ENCODE measurements at places on chromosomes 1 and 21.
A peak's percentile ranks its signal among the peaks of the same experiment; 100 is the strongest.

GRCh38 chr1:62307446-62307845 lies 11.8 kb downstream of the KANK4 start:
- no peaks in the 10 kb centered on the region for H3K36me3 ChIP-seq
- H3K27me3 ChIP-seq, result peaks cover 28% of the 10 kb centered on the region
- H3K27ac ChIP-seq, result no peak overlapping the region
- DNase-seq, result no peak
- H3K4me3 ChIP-seq, result no peak overlapping the region

GRCh38 chr21:41269535-41269934 lies 47.1 kb upstream of the FAM3B start:
- no peaks in the 10 kb centered on the region for H3K4me1 ChIP-seq
- H3K27me3 ChIP-seq, result peaks cover 17% of the 10 kb centered on the region
- H3K27ac ChIP-seq, result no peak overlapping the region
- no peaks in the 10 kb centered on the region for H3K36me3 ChIP-seq

DNA sequence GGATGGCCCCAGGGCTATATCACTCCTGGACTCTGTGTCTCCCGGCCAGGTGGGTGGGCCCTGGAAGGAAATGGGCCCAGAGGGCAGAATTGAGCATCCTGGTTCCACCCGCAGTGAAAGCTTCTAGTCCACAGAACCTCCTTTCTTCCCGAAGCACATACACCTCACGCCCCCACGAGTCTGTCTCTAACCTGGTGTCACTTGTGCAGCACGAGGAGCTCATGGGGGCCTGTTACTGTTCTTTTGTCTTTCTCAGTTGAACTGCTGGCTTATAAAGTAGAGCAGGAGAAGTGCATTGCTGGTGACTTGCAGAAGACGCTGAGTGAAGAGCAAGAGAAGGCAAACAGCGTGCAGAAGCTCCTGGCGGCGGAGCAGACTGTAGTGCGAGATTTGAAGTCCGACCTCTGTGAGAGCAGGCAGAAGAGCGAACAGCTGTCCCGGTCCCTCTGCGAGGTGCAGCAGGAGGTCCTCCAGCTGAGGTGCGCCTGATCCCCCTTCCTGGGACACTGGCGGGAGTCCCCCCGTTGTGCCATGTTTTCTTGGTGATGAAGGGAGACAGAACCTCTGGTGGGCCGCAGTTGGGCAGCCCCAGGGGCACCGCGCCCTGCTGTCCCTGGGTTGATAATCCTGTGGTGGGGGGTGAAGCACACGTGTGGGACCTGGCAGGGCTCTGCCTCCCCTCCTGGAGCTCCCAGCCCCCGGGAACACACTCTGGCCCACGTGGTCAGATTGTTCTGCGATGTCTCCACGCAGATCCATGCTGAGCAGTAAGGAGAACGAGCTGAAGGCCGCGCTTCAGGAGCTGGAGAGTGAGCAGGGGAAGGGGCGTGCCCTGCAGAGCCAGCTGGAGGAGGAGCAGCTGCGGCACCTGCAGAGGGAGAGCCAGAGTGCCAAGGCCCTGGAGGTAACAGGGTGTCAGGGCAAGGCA lies 28.7 kb upstream of the DIP2A start:
- H3K4me1 ChIP-seq, result peaks cover 7% of the 10 kb centered on the region
- no peak overlapping the region for H3K4me3 ChIP-seq
- H3K27ac ChIP-seq, result no peak overlapping the region
- H3K36me3 ChIP-seq, result peaks cover 40% of the 10 kb centered on the region

GRCh38 chr1:227899820-227900449 lies 47.8 kb downstream of the WNT9A start:
- no peaks in the 10 kb centered on the region for H3K4me1 ChIP-seq
- no peaks in the 10 kb centered on the region for H3K27me3 ChIP-seq
- H3K4me3 ChIP-seq, result no peak overlapping the region
- no peaks in the 10 kb centered on the region for H3K36me3 ChIP-seq
- DNase-seq, result peak; percentile 15
- no peak overlapping the region for H3K27ac ChIP-seq

DNA sequence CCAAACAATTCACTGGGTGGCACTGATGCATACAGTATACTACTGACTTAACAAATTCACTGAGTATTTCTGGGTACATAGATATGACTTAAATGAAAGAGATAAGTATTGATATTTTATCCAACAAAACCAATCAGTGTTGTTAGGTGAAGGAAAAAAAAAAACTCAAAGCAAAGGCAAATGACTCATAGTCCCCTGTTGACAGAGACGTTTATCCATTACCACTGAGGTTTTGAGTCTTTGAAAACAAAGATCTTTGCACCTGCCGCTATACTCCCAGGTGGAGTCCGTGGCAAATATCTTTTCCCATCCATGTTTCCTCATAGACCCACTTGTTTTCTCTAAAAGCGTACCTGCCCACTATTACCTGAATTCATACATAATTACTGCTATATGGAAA lies 18.4 kb downstream of the DYNLT5 start:
- H3K4me1 ChIP-seq, result peaks cover 27% of the 10 kb centered on the region
- H3K4me3 ChIP-seq, result no peak overlapping the region
- DNase-seq, result no peak
- no peaks in the 10 kb centered on the region for H3K36me3 ChIP-seq
- no peaks in the 10 kb centered on the region for H3K27me3 ChIP-seq

- no peak for DNase-seq
- H3K27me3 ChIP-seq, result peaks cover 4% of the 10 kb centered on the region
- no peaks in the 10 kb centered on the region for H3K36me3 ChIP-seq
- no peaks in the 10 kb centered on the region for H3K4me1 ChIP-seq
Observed at GRCh38 chr1:178614286-178614685, 101.4 kb downstream of the TEX35 start.

DNA sequence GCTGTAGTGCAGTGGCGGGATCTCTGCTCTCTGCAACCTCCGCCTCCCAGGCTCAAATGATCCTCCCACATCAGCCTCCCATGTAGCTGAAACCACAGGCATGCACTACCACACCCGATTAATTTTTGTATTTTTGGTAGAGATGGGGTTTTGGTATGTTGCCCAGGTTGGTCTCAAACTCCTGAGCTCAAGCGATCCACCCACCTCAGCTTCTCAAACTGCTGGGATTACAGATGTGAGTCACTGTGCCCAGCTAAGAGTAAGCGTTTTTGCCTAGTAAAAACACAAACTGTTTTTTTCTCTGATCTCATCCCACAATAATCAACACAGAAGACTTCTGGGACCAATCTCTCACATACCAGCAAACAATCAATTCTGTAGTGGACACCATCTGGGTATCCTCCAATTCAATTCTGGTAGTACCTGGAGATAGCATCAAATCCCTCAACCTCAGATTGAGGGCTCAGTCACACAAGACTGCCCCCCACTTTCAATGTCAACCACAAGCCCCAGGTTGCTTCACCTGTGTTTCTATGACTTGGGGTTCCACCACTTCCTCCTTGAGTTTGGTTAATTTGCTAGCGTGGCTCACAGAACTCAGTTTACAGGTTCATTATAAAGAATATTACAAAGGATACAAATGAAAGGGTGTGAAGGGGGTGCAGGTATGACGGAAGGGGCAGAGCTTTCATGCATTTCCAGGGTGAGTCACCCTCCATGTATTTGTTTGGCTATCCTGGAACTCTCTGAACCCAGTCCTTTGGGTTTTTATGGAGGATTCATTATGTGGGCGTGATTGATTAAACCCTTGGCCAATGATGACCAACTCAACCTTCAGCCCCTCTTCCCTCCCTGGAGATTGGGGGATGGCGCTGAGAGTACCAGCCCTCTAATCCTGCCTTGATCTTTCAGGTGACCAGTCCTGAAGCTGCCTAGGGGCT lies 40.0 kb upstream of the RHOU start:
- peaks cover 14% of the 10 kb centered on the region for H3K27me3 ChIP-seq
- peak; percentile 41 for DNase-seq
- no peaks in the 10 kb centered on the region for H3K36me3 ChIP-seq
- H3K4me3 ChIP-seq, result no peak overlapping the region
- peaks cover 10% of the 10 kb centered on the region for H3K4me1 ChIP-seq
- H3K27ac ChIP-seq, result no peak overlapping the region

- DNase-seq, result no peak
- no peaks in the 10 kb centered on the region for H3K27me3 ChIP-seq
- peak overlapping the region; percentile 96 for H3K27ac ChIP-seq
- peaks cover 10% of the 10 kb centered on the region for H3K36me3 ChIP-seq
- peaks cover 36% of the 10 kb centered on the region for H3K4me1 ChIP-seq
Observed at GRCh38 chr1:219173434-219173757, 282 bp upstream of the LYPLAL1 start.

GRCh38 chr1:96191165-96191564 lies 530.4 kb upstream of the PTBP2 start:
- H3K36me3 ChIP-seq, result no peaks in the 10 kb centered on the region
- DNase-seq, result no peak
- no peak overlapping the region for H3K4me3 ChIP-seq
- H3K27ac ChIP-seq, result no peak overlapping the region
- H3K27me3 ChIP-seq, result no peaks in the 10 kb centered on the region

DNA sequence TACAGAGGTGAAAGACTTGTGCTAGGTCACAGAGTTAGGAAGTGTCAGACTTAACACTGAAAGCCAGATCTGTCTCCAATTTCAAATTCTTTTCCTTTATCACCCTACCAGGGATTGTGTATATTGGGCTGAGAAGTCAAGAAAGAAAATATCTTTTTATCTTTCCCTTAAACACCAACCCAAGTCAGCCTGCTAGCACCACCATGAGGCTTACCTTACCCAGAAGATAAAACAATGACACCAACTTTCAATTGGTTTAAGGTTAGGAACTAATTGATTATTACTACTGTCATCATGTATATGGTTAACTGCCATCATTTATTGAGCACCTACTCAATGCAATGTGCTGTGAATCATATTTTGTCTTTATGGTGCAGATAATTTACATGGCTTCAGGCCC lies 178.9 kb upstream of the FOXD3 start:
- no peaks in the 10 kb centered on the region for H3K4me1 ChIP-seq
- DNase-seq, result no peak
- no peaks in the 10 kb centered on the region for H3K36me3 ChIP-seq
- H3K4me3 ChIP-seq, result no peak overlapping the region
- no peaks in the 10 kb centered on the region for H3K27me3 ChIP-seq
- no peak overlapping the region for H3K27ac ChIP-seq

DNA sequence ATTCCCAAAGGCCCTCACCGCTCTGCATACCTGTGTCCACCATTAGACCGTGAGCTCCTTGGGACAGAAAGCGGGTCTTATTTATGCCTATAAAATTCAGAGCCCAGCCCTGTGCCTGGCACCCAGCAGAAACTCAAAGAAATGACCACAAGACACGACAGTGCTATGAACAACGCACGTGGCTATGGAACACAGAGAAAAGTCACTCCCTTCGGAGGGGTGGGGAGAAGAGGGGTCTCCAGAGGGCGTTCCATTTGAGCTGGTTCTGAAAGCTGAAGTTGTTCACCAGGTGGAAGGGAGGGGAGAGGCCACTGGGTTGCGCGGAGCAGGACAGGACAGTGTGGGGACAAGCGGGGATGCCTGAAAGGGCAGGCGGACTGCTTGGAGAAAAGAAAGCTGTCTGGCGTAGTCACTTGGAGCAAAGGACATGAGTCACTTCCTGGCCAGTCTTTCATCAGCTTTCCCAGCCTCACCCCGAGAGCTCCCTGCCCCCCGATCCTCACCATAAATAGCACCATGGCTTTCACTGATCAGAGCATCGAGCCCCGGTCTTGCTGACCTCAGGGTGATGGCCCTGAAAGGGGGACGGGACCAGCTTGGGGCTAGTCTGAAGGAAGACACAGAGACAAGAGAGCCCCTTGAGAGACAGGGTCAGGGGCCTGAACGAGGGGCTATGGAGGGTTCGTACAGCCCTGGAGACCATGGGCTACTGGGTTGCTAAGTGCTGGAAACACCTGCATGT lies 28.5 kb downstream of the ECE1 start:
- peaks cover 56% of the 10 kb centered on the region for H3K36me3 ChIP-seq
- H3K27me3 ChIP-seq, result no peaks in the 10 kb centered on the region
- DNase-seq, result no peak
- peaks cover 61% of the 10 kb centered on the region for H3K4me1 ChIP-seq

DNA sequence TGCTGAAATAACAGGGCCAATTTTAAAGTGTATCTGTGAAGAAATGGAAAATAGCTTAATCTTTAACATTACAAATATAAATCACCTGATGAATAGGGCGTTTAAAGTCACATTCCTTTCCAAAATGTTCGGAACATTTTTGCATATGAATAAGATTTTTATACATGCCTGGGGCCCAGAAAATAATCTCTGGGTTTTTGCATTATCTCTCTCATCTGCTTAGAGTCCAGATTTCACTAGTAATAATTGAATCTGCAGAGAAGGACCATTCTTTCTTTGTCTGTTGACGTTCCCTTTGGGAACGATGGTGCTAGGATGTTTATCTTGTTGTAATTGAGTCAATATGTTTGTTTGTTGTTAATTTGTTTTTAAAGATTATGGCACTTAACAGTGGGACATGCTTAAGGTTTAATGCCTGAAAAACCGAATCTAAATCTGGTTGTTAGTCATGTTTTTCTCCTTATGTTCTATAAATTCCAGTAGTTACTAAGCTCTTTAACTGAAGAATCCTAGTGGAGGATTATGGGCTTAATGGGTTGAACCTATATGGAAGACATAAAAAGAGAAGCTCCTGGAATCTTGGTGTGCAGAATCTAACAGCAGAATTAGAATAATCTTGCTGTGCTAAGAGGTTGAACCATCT lies 140.6 kb downstream of the VPS13D start:
- H3K36me3 ChIP-seq, result peaks cover 49% of the 10 kb centered on the region
- DNase-seq, result no peak
- H3K4me1 ChIP-seq, result no peaks in the 10 kb centered on the region
- H3K4me3 ChIP-seq, result no peak overlapping the region
- no peak overlapping the region for H3K27ac ChIP-seq

GRCh38 chr1:180925471-180926051 lies 12.9 kb downstream of the KIAA1614 start:
- H3K27me3 ChIP-seq, result peaks cover 40% of the 10 kb centered on the region
- H3K27ac ChIP-seq, result no peak overlapping the region
- no peaks in the 10 kb centered on the region for H3K36me3 ChIP-seq
- H3K4me1 ChIP-seq, result no peaks in the 10 kb centered on the region
- H3K4me3 ChIP-seq, result no peak overlapping the region
- no peak for DNase-seq

DNA sequence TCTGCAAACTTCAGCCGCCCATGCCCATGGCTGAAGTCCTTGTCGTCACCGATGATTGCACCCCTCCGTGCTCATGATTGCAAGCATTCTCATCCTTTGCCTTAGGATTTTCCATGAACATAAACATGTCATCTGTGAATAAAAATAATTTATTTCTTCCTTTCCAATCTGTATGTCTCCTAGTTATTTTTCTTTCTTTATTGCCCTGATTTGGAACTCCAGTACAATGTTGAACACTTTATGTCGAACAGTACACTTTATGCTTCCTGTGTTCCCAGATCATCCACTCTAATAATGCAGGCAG lies 170.9 kb upstream of the SYT6 start:
- no peak overlapping the region for H3K4me3 ChIP-seq
- H3K36me3 ChIP-seq, result no peaks in the 10 kb centered on the region
- H3K27ac ChIP-seq, result no peak overlapping the region
- peaks cover 9% of the 10 kb centered on the region for H3K4me1 ChIP-seq
- no peak for DNase-seq

- H3K36me3 ChIP-seq, result no peaks in the 10 kb centered on the region
- H3K4me3 ChIP-seq, result no peak overlapping the region
- H3K27me3 ChIP-seq, result peaks cover 62% of the 10 kb centered on the region
Observed at GRCh38 chr1:228510803-228511413, 23.7 kb downstream of the RNF187 start.

- no peak overlapping the region for H3K4me3 ChIP-seq
- H3K4me1 ChIP-seq, result no peaks in the 10 kb centered on the region
- no peak overlapping the region for H3K27ac ChIP-seq
- peaks cover 27% of the 10 kb centered on the region for H3K27me3 ChIP-seq
- no peaks in the 10 kb centered on the region for H3K36me3 ChIP-seq
- no peak for DNase-seq
Observed at GRCh38 chr1:202085682-202086373, 36.9 kb upstream of the GPR37L1 start.

- H3K27ac ChIP-seq, result peak overlapping the region; percentile 24
- peaks cover 23% of the 10 kb centered on the region for H3K36me3 ChIP-seq
- no peak for DNase-seq
- H3K27me3 ChIP-seq, result no peaks in the 10 kb centered on the region
- peaks cover 44% of the 10 kb centered on the region for H3K4me1 ChIP-seq
Observed at GRCh38 chr1:52057876-52058415, 1.9 kb downstream of the BTF3L4 start.
